ENCODE measurements at places on chromosomes 3 and 15.

GRCh38 chr3:73419179-73419803 lies 205.4 kb downstream of the PDZRN3 start:
- no peak for DNase-seq

DNA sequence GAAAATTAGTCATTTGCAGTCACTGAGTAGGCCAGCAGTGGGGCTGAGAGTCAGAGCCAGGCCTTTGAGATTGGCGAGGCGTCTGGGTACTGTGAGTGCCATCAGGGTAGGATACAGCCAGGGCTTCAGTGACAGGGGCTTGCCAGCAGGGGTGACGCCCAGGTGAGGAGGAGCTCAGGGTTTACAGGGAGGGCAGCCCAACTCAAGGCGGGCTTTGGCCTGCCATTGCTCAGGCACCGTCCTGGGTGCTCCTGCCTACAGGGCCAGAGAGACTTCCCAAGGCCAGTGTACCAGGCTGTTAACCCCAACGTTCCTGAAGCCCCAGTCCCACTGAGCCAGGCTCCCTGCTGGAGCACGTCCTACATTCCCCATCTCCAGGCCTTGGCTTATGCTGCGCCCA lies 152.0 kb downstream of the FBLN2 start:
- DNase-seq = no peak

- DNase-seq = no peak
Observed at GRCh38 chr3:37812499-37812896, 49.2 kb upstream of the CTDSPL start.

DNA sequence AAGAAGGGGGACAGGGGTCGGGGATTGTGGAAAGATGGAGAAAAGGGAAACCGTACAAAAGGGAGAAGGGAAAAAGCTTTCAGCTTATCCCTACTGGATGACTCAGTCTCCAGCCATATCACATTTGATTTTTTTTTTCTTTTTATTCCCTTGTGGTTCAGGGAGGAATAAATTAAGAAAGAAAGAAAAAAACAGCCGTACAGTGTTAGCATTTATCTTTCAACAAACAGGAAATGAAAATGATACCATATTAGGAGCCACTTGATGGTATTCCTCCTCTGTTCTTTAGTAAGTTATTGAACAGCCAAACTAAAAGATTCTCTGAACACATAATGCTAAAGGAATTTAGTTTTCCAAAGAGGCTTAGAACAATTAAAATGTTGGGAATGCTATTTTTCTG lies 594.4 kb downstream of the FOXP1 start:
- DNase-seq = no peak
